Hematopoietic multipotent progenitor cell treated with erythropoietin and hydrocortisone succinate and interleukin-3 and kit ligand, for 17 days (in vitro differentiated cells): ENCODE measurements at places on chromosomes 2 and 18.

GRCh38 chr2:43209204-43209717, 17.1 kb downstream of the ZFP36L2 start:
- DNase-seq = no peak

DNA sequence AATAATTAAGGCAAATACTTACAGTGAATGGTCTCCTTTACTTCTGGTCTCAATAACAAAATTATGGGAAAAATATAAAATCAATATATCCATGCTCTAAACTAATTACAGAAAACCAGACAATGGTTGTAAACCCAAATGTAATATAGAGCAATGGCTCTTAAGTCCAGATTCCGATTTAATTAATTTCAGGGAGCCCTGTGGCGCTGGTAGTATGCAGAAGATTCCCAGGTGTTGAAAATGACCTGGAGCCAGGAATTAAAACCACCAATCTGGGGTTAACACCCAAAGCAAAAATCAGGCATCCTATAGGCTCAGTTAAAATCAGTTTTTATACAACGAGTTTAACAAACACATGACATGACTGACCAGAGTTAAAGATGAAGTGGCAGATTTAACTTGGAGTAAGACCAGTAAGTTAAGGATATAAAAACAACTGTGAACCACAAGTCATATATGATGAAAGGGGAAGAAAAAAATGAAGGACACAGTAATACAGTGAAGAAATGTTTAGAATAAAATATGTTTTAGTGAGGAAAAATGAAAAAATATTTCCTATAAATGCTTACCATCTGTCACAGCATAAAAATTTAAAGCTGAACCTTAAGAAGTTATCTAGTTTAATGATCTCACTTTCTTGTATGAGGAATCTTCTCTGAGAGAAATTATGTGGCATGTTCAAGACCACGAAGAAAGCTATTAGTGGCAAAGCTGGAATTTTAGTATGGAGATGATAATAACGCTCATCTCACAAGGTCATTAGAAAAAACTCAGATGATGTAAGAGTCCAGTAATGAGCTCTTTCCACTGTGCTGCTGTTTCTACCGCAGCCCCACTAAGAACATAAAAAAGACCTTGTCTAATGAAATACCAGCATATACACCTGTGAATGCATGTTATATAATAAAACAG, 45.8 kb upstream of the FLACC1 start:
- DNase-seq = no peak

GRCh38 chr2:239109041-239109927, 261.4 kb downstream of the TWIST2 start:
- no peak for DNase-seq

- peak; percentile 35 for DNase-seq
Observed at GRCh38 chr2:37890893-37891495, 34.1 kb upstream of the RMDN2 start.

- DNase-seq = no peak
Observed at GRCh38 chr2:138548796-138549195, 47.2 kb downstream of the SPOPL start.

DNA sequence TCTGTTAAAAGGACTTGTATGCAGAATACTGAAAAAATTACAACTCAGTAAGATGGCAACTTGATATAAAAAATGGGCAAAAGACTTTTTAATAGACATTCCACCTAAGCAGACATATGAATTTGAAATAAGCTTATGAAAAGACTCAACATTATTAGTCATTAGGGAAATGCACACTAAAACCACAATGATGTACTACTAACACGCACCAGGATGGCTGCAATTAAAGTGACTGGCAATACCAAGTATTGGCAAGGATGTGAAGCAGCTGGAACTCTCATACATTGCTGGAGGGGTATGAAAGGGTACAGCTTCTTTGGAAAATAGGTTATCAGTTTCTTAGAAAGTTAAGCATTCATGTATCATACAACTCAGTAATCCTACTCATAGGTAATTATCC, 3.2 kb upstream of the ENOSF1 start:
- DNase-seq = no peak
